ENCODE measurements at places on chromosomes 3 and 15.

DNA sequence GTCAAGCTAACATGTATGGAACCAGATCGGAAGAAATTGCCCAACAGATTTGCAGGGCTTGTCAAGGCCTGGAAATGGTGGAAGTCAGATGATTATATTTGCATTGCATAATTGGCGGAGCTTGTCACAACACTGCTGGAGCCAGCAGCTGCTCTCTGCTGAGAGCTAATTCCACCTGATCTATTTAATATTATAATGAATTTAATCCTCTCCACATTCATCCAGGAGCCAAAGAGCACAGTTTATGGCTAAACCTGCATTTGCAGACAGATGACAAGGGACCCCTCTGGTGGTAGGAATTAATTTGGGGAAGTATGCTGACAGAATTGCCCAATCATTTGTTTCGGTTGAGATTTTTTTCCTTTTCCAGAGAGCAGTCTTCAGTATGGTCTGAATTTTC lies 730.2 kb downstream of the TUSC7 start:
- no peak for DNase-seq

DNA sequence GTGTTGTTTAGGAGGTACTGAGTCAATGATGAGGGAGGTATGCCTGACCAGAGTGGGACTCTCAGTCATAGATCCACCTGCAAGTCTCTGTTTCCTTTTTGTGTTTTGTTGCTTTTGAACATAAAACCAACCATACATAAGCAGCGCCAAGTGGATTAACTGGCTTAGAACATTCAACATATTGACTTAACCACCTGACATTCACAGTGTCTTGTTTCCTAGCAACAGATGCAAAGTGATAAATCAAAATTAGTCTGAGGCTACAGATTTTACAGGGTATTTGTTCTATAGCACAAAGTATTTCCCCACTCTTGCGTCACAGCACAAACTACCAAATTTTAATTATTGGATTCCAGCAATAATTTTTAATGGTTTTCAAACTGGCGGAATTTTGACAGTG lies 283.8 kb downstream of the BBX start:
- no peak for DNase-seq

GRCh38 chr3:127133971-127134370 lies 59.0 kb upstream of the PRR23E start:
- no peak for DNase-seq

DNA sequence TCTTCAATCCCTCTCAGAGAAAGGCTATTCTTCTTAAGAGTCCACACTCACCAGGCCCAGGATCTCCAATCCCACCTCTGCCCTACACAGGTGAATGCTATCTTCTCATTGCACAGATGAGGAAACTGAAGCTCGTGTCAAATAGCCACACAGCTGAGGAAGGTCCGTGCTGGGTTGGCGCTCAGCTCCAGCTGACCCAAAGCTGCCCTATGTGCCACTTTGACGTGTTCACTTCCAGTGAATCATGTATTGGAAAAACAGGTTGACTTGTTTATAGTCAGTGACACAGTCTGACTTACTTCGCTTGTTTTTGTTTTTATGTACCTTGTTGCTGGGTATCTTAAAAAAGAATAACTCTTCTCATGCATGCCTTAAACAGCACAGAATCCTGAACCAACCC lies 32.4 kb upstream of the ALDH1A3 start:
- DNase-seq = no peak

DNA sequence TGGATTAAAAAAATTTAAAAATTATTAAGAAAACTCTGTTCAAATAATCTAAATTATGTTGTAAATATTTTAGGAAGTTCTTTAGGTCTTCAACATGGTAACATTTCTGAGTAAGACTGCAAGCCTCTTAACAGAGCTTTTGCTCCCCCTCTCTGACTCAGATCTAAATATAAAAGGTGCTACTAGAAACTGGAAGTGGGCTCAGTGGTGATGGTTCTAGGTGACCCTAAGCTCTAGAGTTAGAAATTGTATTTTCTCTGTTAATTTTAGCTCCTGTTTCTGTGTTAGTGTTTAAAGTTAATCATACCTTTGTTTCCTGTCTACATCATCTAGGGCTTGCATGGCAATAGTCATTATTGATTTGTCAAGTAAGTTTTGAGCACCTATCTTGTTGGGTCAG lies 159.9 kb upstream of the MEIS2 start:
- no peak for DNase-seq

GRCh38 chr3:67635806-67636205 lies 18.6 kb downstream of the SUCLG2 start:
- no peak for DNase-seq

- no peak for DNase-seq
Observed at GRCh38 chr3:51510996-51511395, 11.2 kb upstream of the DCAF1 start.

- DNase-seq = no peak
Observed at GRCh38 chr15:71333136-71333700, 217.9 kb downstream of the THSD4 start.

DNA sequence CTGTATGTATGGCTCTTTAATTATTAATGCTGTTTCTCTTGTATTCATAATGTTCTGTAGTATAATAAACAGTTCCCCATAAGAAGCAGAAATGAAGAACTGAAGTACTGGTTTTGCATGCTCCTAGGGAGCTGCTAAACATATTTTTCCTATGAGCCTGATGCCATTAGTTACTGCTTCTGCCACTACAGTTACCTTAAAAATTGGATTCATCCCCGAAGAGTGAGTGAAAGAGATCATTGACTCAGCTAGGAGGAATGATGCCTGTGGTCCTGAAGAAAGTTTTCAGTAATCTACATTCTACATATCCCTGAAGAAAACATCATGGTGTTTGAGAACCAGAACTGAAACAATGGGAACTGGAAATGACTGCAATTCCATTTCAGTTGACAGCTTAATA lies 37.1 kb upstream of the ST3GAL6 start:
- DNase-seq = no peak

GRCh38 chr3:125052624-125053303 lies 3.0 kb downstream of the HEG1 start:
- DNase-seq = no peak

GRCh38 chr3:156307704-156308103 lies 187.3 kb downstream of the KCNAB1 start:
- no peak for DNase-seq

DNA sequence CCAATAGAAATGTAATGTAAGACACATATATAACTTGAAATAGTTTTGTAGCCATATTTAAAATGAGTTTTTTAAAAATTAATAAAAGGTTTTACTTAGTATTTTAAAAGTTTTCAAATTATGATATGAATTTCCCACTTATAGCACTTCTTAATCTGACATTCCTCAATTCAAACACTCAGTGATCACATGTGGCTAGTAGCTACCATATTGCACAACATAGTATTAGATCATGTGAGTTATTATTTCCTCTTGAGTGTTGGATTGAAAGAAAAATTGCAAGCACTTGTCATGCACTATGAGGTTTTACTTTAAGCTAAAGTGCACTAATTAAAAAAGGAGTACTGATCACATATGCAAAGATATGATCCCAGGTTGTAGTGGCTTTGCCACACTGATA lies 453.4 kb upstream of the ROBO2 start:
- DNase-seq = no peak

DNA sequence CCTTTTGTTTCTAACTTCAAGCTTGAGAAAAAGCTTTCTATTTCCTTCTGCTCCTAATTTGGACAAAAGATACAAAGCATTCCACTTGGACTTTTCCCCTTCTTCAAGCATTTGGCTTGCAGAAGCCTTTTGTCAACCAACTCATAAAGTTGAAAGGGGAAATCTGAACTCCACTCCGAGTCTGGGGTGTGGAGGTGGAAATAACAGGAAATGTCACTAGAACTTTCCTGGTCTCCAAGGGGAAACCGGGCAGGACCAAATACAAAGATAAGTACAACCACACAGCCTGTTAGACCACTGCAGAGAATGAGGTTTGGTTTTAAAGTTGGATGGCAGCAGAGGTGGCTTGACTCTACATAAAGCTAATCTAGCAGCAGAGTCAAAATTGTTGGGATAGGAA lies 4.2 kb upstream of the C3orf80 start:
- no peak for DNase-seq

GRCh38 chr3:100407977-100408532 lies 6.7 kb downstream of the LNP1 start:
- DNase-seq = no peak

DNA sequence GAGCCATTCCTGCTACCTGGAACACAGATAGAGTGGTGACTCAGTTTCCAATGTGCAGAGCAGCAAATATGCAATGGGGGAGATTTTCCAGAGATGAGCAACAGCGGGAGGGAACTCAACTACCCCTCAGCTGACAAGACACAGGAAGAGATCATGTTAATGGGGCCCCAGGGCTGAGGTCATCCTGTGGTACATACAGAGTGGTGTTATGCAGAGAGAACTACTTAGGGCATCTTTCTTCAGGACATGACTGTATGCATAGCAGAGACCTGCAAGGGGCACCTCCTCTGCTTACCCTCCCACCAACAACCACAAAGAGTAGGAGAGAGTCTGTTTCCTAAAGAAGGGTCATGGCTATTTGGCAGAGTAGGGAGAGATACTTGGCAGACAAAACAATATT lies 6.8 kb upstream of the TBC1D5 start:
- no peak for DNase-seq

DNA sequence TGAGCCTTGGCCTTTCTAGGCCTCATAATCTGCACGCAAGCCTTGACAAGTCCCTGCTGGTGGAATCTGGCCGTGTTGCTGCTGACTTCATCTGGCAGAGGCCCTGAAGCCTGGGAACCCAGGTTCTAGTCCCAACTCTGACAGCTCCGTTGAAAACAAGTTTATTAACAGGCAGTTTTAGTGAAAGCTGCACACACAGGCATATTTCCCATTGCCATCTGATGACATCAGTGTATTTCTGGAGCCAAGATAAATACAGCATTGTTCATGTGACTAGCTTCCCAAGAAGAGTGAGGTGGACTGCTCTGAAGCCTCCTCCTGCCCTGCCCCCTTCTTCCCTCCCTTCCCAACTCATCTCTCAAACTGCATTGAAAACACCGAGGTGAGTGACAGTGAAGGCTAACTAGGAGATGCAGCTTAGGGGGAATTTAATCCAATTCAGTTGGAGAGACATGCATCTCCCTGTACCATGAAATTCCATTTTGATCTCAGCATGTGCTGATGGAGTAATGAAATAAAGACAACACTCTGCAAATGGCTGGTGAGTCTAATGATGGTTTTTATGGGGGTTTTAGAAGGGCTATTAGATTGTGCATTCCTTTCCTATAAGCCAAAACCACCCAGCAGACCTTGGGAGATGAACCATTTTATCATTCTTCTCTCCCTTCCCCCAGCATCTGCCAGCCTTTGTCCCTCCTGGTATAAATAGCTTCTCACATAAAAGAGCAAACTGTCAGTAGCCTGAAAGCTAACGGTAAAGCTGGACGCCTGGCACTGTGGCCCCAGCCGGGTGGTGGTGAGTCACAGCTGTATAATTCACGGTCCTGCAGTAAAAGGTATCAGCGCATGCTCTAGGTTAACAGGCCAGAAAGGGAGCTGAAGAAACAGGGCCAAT lies 38.0 kb downstream of the PRICKLE2 start:
- no peak for DNase-seq

GRCh38 chr3:131421301-131421700 lies 39.7 kb downstream of the NUDT16 start:
- DNase-seq = no peak

DNA sequence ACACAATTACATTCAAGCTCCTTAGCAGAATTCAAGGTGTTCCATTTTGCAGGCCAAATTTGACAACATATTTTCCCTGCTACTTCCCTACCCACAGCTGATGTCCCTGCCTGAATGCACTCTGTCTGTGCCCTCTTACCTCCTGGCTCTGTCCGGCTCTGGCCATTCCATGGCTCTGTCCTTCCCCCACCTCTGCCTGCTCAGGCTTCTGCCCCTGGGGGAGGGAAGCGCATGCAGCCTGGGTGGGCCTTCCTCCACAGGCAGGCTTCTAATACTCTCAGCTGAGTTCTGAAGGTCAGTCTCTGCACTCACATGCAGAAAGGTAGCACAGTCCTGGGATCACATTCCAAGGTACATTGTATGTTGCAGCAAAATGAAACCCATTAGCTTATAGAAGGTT lies 113.6 kb upstream of the CACNA2D3 start:
- DNase-seq = no peak

DNA sequence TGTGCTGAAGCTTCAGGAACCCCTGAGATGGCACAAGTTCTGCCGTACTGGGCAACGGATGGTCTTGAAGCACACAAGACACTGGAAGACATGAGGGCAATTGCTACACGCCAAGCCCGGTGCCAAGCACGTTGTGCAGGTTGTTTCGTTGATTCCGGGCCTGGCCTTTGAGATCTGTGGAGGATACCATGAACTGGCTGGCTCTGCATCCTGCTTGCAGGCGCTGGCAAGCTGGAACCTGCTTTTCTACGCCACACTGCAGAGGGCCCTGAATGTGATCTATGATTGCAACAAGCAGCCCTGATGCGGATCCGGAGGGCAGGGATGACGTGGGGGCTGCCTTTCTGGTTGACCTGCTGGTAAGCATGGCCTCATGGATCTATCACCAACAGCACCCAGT lies 262.5 kb upstream of the ATP10A start:
- no peak for DNase-seq

- DNase-seq = no peak
Observed at GRCh38 chr15:55909036-55909811, 84.2 kb downstream of the NEDD4 start.

GRCh38 chr3:16432714-16433113 lies 80.8 kb downstream of the RFTN1 start:
- no peak for DNase-seq

DNA sequence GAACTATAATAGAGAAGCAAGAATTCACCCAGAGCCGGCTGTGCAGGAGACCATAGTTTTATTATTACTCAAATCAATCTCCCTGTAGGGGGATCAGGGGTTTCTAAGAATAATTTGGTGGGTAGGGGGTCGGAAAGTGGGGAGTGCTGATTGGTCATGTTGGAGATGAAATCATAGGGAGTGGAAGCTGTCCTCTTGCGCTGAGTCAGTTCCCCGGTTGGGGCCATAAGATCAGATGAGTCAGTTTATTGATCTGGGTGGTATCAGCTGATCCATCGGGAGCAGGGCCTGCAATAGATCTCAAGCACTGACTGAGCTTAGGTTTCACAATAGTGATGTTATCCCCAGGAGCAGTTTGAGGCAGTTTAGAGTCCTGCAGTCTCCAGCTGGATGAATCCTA lies 97.0 kb upstream of the SNRPN start:
- no peak for DNase-seq

GRCh38 chr3:61562721-61563312 lies 1.4 kb downstream of the PTPRG start:
- no peak for DNase-seq

- no peak for DNase-seq
Observed at GRCh38 chr15:40685376-40685775, 9.6 kb upstream of the RAD51 start.

DNA sequence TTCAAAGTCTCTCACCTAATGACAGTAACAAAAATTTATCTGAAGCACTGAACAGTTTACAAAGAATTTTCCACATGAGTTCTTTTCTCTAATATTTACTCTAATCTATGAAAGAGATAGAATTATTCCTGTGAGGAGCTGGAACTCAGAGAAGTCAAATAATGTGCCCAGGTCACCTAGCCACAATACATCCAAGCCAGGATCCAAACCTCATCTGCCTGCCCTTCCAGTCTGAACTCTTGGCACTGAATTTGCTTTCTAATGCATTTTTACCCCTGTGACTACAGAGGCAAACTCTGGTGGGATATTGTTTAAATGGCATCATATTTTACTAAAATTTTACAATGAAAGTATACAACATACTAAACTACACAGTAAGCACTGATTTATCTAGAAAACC lies 191.4 kb upstream of the RORA start:
- no peak for DNase-seq

GRCh38 chr3:4805662-4806061 lies 173.6 kb upstream of the BHLHE40 start:
- DNase-seq = no peak

- no peak for DNase-seq
Observed at GRCh38 chr3:69126216-69126615, 3.8 kb upstream of the LMOD3 start.
